Left colon (tissue), 2 donors: ENCODE measurements at places on chromosomes 13 and 19.

- peak; percentile 37 for DNase-seq
These were observed 9.1 kb upstream of the LHFPL6 start for GRCh38 chr13:39612023-39612637.

DNA sequence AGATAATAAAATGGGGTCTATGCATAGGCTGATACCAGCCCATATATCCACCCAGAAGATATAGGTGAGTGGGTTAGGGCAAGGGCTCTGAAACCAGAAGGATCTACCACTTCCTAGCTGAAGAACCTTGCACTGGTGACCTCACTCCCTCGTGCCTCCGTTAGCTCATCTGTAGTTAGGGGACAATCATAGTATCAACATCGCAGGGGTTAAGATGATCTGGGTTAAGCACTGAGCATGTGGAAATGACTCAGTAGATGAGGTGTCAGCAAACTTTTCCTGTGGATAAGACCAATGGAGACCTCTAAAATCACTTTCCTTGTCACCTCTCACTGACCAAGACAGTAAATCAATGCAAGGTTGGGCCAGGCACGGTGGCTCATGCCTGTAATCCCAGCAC is 30.5 kb downstream of the TNFSF14 start:
- DNase-seq: no peak

GRCh38 chr13:31012655-31013024 is 80.2 kb downstream of the TEX26 start:
- DNase-seq: no peak

- peak; percentile 87 for DNase-seq
These were observed 3.7 kb downstream of the ANGPTL8 start for GRCh38 chr19:11242864-11243797.

DNA sequence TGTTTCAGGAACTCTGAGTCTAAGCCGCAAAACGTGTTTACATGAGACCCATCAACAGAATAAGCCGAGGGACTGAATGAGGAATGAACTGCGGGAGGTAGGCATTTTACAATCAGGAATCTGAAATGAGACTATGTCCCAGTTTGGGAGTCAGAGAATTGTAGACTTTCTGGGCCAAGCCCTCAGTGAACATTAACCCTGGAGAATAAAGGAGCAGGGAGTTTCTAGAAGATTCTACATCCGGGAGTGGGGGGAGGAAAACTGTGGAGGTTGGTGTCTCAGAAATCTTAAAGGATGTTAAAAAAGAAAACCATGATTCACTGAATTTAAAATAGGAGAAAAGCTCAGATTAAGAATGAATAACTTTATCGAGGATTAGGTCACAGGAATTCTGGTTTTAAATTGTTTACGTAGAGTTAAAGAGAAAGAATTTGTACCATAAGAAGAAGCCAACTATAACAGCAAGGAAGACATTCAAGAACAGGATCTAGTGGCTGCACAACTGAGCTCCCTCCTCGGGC is 18.5 kb downstream of the RFX2 start:
- peak; percentile 35 for DNase-seq

GRCh38 chr19:1210227-1210538 is 4.6 kb downstream of the STK11 start:
- no peak for DNase-seq

GRCh38 chr13:65468628-65469027 is 1761.5 kb downstream of the PCDH9 start:
- DNase-seq: no peak

- no peak for DNase-seq
These were observed 139.0 kb downstream of the RAP2A start for GRCh38 chr13:97573011-97573410.

GRCh38 chr19:33681081-33681680 is 59.4 kb downstream of the CHST8 start:
- no peak for DNase-seq

DNA sequence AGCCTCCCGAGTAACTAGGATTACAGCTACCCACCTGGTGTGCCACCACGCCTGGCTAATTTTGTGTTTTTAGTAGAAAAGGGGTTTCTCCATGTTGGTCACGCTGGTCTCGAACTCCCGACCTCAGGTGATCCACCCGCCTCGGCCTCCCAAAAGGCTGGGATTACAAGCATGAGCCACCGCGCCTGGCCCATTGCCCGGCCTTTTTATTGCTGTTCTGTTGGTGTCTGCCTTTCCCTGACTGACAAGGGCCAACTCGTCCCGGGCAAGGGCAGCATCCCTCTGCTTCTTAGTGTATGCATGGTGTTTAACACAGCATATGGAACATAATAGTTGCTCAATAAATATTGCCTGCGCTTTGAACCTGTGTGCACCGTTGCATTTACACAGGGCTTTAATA is 6.2 kb upstream of the RETN start:
- no peak for DNase-seq

GRCh38 chr13:100602493-100603111 is 14.0 kb upstream of the GGACT start:
- DNase-seq: no peak

DNA sequence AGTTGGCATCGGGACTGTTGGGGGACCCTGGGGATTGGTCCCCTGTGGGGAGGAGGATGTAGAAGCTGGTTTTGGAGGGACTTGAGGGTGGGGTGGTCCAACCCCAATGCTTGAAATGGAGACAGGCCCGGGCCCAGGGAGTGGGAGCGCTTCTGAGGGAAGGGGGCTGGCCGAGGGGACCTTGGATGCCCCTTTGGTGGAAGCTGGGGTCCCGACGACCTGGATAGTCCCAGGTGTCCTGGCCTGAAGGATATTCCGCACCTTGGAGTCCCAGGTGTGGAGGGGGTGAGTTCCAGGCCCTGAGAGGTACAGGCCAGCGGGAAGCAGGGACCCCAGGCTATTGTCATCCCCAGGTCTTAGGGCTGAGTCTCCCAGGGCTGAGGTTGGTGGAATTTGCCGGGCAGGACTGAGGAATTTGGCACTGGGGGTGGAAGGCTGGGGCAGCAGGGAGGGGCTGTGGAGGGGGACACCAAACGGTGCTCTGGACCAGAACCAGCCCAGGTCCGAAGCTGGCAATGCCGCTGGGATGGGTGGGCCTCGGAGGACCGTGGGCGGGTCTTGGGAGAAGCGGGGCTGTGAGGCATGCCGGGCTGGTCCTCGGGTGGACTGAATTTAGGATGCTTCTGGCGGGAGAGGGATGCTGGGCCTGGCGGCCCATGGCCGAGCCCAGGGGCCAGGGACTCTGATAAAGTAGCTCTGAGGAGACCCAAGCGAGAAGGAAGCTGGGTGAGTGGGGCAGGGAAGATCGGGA is 1.8 kb downstream of the HDGFL2 start:
- no peak for DNase-seq

DNA sequence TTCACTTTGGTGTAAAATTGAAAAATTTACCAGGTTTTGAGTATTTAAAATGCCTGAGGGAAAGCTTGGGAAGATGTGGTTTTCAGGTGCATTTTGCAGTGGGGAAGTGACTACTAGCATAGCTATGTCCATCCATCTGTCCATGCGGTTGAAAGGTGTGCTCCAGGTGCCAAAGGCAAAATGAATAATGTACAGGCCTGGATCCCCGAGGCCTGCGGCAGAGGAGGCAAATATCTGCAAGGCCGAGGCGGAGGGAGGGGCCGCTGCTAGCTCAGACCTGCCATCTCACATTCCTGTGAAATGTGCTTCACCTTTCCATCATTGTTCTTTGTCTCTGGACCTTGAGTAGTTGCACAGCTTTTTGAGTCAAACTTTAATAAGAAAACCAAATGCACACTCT is 65.5 kb downstream of the ERCC5 start:
- no peak for DNase-seq

DNA sequence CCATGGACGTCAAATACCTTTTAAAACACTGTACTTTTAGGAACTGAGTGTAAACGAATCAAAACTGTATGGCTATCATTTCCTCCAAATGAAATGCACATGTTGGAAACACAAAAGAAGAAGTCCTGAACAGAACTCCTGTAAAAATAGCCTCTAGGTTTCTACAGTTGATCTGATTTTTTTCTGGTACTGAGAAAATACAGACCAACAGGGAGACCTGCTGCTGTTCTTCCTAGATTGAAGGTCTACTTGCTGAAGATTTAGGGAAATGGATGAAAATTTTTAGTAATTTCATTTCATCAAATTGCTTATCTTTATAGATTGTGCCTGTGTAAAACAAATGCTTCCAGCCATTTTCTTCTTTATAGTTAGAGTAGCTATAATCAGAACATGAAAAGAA is 520.4 kb downstream of the SLITRK6 start:
- DNase-seq: no peak

- no peak for DNase-seq
These were observed 7.5 kb upstream of the ZNF808 start for GRCh38 chr19:52520013-52520412.

GRCh38 chr13:83730674-83731073 is 151.6 kb downstream of the SLITRK1 start:
- DNase-seq: no peak

GRCh38 chr13:21849323-21849722 is 178.4 kb downstream of the FGF9 start:
- DNase-seq: no peak

- no peak for DNase-seq
These were observed 296.1 kb downstream of the PCDH9 start for GRCh38 chr13:66933994-66934393.

GRCh38 chr19:7010722-7011593 is 10.3 kb downstream of the MBD3L2B start:
- DNase-seq: no peak

- DNase-seq: no peak
These were observed 23.4 kb downstream of the ZNF560 start for GRCh38 chr19:9474975-9475374.

GRCh38 chr13:39688699-39689405 is 33.4 kb downstream of the COG6 start:
- no peak for DNase-seq

- DNase-seq: no peak
These were observed 40.3 kb downstream of the ERICH6B start for GRCh38 chr13:45575146-45575829.

DNA sequence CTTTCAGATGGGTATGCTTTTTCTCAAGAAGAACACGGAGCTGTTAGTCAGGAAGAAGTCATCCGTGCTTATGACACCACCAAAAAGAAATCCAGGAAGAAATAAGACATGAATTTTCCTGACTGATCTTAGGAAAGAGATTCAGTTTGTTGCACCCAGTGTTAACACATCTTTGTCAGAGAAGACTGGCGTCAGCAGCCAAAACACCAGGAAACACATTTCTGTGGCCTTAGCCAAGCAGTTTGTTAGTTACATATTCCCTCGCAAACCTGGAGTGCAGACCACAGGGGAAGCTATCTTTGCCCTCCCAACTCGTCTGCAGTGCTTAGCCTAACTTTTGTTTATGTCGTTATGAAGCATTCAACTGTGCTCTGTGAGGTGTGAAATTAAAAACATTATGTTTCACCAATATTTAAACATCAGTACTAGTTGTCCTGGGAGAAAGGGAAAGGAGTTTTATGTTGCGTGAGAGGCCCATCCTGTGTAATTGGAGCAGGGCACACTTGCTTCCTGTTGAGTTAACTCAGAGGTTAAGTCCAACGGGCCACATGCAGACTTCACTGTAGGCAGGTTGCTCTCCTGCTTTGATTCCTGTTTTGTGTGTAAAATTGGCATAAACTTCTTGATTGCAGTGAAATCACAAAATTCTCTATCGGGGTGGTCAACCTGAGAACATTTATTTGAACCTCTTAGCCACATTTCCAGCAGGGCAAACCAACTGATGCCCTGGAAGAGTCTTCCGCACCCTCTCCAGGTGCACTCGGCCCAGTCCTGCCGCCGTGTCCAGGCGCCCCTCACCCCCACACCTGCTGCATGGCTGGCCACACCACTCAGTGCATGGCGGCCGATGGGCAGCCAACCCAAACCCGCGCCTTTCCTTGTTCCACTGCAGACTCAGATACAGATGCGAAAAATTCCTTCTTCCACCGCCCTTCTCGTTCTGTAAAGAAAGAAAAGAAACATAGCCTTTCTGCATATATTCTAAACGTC is 31.6 kb downstream of the SHISA2 start:
- no peak for DNase-seq

- DNase-seq: no peak
These were observed 115.1 kb upstream of the CACNA1A start for GRCh38 chr19:13621413-13621812.

DNA sequence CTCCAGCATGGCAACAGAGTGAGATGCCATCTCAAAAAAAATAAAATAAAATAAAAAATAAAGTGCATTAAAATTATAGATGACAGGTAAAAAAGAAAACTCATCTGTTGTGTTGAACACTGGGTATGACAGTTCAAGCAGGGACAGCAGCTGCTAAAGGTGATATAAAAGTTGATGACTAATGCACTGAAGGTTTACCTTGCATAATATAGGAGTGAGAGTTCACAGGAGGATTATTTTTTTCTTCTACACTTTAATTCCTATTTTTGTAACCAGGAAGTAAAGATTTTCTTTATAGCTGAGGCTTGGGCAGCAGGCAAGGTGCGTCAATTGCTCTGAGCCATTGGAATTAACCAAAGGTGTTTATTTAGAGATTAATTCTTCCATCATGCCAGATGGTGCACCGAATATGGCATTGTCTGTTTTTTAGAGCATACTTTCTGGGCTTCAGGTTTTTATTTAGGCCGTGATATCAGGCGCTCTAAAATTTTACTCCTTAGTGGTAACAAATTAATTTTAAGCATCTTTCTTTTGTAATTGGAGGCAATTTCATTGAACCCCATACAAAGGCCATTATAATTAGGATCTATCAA is 337.0 kb upstream of the SLC10A2 start:
- DNase-seq: no peak

GRCh38 chr13:98476106-98476505 is 100.8 kb downstream of the STK24 start:
- no peak for DNase-seq

GRCh38 chr19:4738734-4739133 is 15.1 kb upstream of the DPP9 start:
- no peak for DNase-seq

GRCh38 chr19:44927746-44928145 is 13.3 kb downstream of the APOC1 start:
- DNase-seq: no peak
